GM18507 (cell line): ENCODE measurements at places on chromosomes 1 and 21.

DNA sequence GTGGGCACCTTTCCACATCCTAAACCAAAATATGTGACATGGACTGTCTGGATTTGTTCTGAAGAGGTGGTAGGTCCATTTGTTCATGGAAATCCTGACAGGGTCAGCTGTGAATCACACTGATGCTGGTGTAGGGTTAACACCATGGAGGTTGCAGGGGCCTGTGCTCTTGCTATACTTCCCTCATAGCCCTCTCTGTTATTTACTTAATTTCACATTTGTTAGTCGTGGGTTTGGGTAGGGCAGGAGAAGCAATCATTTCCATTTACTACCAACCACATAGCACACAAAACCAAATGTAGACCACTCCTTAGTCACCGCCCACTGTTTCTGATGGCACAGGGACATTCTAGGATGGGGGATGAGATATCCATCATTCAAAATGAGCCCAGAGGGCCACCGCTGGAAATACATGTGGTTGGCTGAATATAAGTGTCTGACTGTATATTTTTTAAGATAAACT, 61.8 kb upstream of the POU2F1 start:
- no peak for DNase-seq

DNA sequence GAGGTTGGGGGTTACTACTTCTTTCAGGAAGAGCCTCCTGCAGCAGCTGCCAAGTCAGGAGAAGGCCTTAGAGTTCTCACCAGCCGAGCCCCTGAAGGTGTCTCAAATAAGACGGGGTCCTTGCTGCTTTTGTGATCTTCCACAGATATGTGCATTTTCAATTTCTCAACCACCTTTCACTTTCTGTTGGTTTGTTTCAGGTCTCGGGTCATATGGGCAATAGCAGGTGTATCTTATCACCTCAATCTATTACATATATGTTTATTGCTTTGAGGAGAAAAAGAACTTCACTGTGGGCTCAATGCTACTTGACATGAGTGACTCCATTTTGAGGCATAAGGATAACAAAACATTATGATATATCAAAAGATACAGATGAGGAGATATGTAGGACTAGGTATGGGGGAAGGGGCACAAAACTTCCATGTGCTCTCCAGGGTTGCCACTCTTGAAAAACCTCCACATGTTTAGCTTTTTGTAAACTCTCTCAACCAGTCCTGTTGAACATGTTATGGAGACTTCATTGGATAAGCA, 1171.4 kb upstream of the ADGRL2 start:
- no peak for DNase-seq

DNA sequence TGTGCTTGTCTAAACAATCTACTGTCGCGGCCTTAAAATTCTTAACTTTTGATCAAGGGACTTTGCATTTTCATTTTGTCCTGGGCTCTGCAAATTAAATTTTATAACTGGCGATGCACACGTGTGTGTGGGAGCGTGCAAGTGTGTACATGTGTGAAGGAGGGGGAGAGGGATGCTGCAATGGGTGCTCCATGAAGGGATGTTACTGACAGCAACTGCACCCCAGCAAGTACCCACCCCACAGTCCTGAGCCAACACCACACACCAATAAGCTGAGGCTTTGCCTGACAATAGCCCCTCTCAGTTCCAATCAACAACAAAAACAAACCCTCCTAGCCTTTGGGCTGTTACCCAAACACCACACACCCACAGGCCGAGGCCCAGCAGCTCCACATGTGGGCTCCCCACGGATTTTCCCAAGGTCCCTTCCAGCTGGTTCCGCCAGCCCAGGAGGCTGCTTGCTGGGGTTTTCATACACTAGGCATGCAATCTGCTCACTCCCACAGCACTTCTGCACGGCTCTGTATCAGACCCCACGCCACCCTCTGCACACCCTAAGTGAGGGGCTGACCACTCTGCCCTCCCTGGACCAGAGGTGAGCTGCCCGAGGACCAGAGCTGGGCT, 32.8 kb upstream of the IFFO2 start:
- no peak for DNase-seq

- DNase-seq, result no peak
Observed at GRCh38 chr21:14513804-14514203, 32.3 kb downstream of the SAMSN1 start.

- DNase-seq, result no peak
Observed at GRCh38 chr1:180888870-180889269, 23.8 kb upstream of the KIAA1614 start.

DNA sequence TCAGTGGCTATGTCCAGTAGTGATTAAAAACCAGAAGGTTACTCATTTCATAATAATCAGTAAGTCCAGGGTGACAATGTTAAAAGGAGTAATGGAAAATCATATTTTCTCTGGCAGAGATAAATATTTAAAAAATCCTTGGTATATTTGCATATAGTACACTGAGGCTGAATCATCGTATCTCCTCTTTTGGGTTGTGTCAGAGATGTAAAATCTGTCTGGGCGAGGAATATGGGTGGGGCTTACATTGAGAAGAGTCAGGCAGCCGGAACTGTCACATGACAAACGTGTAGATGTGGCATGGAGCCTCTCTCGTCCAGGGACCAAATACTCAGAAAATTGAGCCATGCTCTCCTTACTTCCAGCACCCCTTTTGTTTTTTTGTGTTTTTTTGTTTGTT, 120.9 kb downstream of the FMN2 start:
- no peak for DNase-seq

- DNase-seq, result no peak
Observed at GRCh38 chr1:115782571-115783281, 14.2 kb upstream of the CASQ2 start.

- no peak for DNase-seq
Observed at GRCh38 chr1:94883691-94884090, 43.2 kb downstream of the CNN3 start.

GRCh38 chr1:56644919-56645676, at the start of gene PRKAA2:
TSS of gene PRKAA2 (plus strand) at chr1:56645314. CDS start at chr1:56645388, 74 bp downstream.
- no peak for DNase-seq

GRCh38 chr1:65688848-65689247, 103.8 kb upstream of the PDE4B start:
- no peak for DNase-seq

- DNase-seq, result no peak
Observed at GRCh38 chr1:186330758-186331157, 44.3 kb downstream of the TPR start.

- no peak for DNase-seq
Observed at GRCh38 chr1:184882957-184883815, 91.1 kb downstream of the NIBAN1 start.

DNA sequence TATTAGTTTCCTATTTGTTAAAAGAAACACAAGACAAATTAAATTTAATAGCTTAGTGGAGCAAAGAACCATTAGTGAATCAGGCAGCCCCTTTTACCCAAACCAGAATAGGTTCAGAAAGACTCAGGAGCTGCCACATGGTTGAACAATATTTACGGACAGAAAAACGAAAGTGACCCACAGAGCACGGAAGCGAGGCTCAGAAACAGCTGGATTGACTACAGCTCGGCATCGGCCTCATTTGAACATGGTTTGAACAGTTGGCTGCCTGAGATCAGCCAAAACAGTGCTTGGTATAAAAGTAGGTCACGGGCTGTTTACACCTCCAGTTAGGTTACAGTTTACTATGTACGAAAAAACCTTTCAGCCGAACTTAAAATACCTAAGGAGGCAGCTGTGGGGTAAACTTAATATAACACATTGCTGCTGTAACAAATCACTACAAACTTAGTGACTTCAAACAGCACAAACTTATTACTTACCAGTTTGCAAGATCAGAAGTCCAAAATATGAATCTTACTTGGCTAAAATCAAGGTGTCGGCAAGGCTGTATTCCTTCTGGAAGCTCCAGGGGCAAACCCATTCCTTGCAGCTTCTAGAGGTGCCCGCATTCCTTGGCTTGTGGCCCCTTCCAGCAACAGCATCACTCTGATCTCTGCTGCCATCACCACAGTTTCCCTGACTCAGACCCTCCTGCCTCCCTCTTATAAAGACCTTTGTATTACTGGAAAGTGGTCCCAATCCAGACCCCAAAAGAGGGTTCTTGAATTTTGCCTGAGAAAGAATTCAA, 11.8 kb downstream of the PADI4 start:
- DNase-seq, result no peak

GRCh38 chr1:5554111-5554510, 438.1 kb downstream of the NPHP4 start:
- no peak for DNase-seq

- DNase-seq, result no peak
Observed at GRCh38 chr1:244445320-244446181, 6.2 kb downstream of the ADSS2 start.

GRCh38 chr1:213585402-213585801, 402.4 kb upstream of the PROX1 start:
- DNase-seq, result no peak

DNA sequence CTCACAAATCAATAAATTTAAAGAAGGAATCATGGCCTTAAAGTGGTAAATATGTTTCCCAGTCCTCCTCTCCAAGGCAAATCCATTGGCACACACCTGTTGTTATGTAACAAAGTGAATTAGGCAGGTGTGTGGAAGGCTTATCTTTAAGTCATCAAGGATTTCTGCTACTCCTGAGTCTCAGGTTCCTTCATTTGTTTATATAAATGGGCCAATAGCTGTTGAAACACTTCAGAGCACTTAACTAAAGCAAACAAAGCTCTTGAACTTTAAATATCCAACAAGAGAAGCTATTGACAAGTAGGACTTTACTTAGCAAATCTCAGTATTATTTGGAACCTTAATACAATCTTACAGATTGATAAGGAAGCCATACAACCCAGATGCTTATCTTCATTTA, 99.3 kb upstream of the ESRRG start:
- no peak for DNase-seq

DNA sequence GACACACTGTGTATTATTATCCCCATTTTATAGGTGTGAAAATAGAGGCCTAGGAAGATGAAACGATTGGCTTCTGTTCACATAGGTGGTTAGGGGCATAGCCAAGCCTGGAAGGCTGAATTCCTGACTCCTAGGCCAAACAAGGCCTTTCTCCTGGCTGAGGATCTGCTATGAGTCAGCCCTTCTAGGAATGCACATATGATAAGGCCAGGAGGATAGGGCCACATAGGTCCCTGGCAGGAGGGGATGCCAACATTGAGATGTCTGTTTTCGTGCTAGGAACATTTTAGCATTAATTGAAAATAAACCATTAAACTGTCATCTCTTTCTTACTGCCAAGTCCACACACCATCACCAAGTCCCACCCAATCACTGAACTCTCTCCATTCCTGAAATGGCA, 9.2 kb downstream of the CSMD2 start:
- no peak for DNase-seq

- DNase-seq, result no peak
Observed at GRCh38 chr1:47575855-47576757, 138.3 kb downstream of the FOXD2 start.

GRCh38 chr1:182351790-182352364, 39.7 kb downstream of the GLUL start:
- DNase-seq, result no peak

DNA sequence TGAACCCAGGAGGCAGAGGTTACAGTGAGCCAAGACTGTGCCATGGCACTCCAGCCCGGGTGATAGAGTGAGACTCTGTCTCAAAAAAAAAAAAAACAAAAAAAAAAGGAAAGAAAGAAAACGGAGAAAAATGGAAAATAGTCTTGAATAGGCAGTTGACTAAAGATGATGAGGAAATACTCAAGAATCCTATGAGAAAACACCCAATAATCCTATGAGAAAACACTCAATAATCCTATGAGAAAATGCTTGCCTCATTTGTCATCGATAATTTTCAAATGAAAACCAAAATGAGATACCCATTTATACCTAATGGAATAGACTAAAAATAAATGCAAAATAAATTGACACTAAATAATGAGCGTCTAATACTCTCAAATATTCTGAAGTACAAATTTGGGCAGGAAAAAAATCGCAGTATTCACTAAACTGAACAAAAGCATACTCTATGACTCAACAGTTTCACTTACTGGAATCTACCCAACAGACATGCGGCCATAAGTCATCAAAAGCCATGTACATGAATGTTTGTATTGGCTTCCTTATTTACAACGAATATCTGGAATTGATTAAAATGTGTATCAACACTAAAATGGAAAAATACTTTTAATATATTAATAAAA, 733.9 kb upstream of the CHRM3 start:
- no peak for DNase-seq

DNA sequence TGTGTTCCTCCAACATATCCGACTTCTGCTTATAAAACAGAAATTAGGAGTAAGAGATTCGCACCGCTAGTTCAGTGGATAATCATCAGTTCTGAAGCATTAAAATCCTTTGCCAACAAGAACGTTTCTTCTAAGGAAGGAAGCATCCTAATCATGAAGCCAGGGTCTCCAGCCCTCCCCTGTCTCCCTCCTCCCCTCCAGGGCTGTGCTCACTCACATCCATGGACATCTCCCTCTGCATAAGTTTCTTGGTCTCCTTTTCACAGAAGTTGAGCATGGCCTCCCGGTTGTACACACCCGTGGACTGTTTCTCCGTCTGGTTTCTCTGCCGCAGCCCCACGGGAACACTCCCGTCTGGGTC, 505 bp downstream of the LMOD1 start:
- no peak for DNase-seq

- no peak for DNase-seq
Observed at GRCh38 chr1:226723657-226724532, 15.2 kb downstream of the ITPKB start.

- no peak for DNase-seq
Observed at GRCh38 chr1:42822800-42823392, 5.7 kb upstream of the SVBP start.

DNA sequence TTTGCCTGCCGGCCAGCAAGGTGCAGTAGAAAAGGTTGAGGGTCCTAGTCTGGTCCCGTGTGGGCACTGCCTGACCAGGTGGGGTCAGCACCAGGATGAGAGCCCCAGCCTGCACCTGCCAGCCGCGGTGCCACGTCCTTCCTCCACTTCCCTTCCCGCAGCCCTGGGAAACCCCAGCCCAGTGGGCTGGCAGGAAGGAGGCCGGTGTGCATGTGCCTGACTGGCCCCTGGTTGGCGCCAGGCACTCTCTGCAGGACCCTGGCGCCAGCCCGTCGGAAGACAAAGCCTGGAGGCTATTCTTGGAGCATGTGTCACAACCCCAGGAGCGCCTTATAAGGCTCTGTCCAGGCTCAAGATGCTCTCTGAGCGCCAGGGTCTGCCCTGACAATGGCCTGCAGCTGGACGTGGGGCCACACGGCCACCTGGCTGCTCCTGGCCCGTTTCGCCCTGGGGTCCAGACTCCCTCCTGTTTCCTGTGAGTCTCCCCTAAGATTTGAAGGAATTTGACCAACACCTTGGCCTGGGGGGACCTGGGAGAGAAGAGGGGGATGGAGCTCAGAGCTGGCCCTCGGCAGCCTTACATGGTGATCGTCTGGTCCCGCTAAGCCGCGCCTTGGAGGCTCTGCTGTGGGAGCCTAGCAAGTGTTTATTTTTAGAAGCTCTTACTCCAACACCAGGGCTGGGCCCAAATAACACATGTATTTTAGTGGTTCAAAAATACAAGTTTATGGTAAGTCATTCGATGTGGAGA, 31.9 kb upstream of the POFUT2 start:
- no peak for DNase-seq

- no peak for DNase-seq
Observed at GRCh38 chr1:168362991-168363390, 82.3 kb downstream of the TBX19 start.

DNA sequence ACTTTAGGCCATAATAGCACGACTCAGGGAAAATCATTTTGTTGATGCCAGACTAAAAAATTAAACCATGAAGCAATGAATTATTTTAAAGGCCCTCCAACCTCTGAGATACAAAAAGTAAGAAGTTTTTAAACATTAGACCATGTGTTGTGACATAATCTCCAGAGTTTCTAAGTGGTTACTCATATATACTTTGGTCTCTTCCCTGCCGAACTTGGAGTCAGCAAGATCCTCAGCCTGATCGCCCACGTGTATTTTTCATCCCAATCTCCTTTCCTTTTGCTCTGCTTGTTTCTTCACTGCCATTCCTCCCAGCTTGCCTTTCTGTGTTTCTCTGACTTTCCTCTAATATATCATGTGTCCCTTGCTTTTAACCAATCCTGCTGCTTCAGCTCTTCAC, 3.8 kb downstream of the ARV1 start:
- DNase-seq, result no peak
